ENCODE measurements at places on chromosomes 6 and 20.

GRCh38 chr6:132866762-132867449 is 52.5 kb downstream of the RPS12 start:
- no peak for DNase-seq

- DNase-seq = no peak
Measured at GRCh38 chr6:107699697-107700325, 124.3 kb downstream of the SCML4 start.

DNA sequence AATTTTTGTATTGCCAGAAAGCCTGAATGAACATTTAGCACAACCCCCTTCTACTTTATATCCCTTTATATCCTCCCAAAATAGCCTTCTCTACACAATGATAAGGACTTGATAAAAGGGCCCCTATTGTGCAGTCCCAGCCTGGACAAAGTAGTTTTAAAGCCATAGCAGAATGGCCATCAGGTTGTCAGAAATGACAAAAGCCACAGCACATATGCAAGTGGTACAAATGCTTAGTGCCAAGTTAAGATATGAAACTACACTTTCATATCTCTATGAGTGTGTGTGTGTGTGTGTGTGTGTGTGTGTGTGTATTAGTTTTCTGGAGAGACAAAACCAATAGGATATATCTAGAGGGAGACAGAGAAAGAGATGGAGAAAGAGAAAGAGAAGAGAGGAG is 132.6 kb downstream of the SGK1 start:
- no peak for DNase-seq

DNA sequence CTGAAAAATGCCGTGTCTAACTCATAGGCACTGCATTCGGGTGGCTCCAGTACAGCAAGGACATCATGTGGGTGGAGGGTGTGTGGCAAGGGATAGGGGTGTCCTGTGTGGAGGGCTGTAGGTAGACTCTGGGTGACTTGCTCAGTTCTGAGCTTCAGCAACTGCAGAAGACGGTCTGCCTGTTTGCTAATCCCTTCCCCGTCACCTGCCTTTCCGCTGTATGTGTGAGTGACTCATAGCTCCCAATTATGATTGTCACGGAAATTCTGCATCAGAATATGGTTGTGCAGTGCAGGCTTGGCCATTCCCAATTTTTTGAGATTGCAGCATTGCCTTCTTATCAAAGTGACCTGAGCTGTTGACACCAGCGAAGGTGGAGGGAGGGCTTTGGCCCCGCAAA is 174.3 kb downstream of the CDH4 start:
- no peak for DNase-seq

- DNase-seq = no peak
Measured at GRCh38 chr6:11810854-11811643, 32.4 kb upstream of the ADTRP start.

- no peak for DNase-seq
Measured at GRCh38 chr20:62087227-62087626, 21.5 kb upstream of the TAF4 start.

DNA sequence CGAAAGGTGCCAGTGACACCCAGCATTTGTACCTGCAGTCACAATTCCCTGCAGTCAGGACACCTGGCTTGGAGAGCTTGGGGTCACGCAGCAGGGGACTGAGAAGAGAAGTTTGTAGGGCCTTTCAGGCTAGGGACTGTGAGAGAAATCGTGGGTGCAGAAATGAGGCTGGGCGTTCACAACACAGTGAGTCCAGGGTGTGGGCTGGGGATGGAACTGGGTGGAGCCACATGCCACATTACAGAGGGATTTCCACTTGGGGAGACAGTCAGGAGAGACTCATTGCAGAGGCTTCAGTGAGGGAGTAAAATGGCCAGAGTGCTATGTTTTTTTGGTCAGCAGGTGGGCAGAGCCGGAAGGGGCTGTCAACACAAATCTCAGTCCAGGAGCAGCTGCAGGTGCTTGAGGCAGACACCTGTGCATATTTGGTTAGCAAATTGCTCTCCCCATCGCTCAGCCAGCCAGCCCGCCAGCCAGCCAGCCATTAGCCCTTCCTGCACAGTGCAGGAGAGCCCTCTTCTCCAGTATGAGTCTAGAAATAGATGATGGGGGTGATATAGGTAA is 7.4 kb downstream of the ITPR3 start:
- peak; percentile 97 for DNase-seq

DNA sequence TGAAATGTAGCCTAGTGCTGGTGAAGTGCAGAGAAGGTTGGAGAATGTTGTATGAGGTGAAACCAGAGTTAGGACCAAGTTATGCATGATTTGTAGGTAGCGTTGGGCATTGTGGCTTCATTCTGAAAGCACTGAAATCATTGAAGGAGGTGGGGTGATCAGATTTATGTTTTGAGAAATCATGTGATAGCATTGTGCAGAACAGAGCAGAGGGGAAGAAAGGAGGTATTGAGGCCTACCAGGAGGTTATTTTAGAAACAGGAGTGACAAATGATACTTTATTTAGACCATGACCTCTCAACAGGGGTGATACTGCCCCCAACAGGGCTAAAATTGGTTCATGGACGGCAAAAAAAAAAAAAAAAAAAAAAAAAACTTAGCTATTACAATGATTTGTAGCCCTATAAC is 15.6 kb upstream of the HMGN3 start:
- DNase-seq = no peak

- DNase-seq = no peak
Measured at GRCh38 chr20:50735813-50736212, 4.4 kb downstream of the PARD6B start.

DNA sequence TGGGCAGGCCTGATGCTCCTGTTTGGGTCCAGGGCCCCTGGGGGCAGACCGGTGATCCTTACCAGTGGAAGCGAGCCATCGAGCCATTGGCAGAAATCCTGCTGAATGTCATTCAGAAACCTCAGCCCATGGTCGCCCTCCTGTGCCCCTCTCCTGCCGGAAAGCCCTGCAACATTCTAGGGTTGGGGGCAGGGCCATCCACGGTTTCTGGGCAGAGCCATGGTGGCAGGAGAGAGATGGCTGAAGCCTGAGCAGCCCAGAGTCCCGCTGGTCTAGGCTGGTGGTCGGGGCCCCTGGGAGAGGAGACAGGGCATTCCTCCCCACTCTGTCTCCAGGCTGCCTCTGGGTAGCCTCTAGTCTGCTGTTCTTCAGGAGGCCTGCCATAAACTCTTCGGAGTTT is 19.6 kb upstream of the CHMP4B start:
- DNase-seq = no peak

- no peak for DNase-seq
Measured at GRCh38 chr20:49320460-49320859, 42.6 kb upstream of the ZNFX1 start.

- peak; percentile 19 for DNase-seq
Measured at GRCh38 chr20:36461600-36462439, 79.5 kb upstream of the MYL9 start.

DNA sequence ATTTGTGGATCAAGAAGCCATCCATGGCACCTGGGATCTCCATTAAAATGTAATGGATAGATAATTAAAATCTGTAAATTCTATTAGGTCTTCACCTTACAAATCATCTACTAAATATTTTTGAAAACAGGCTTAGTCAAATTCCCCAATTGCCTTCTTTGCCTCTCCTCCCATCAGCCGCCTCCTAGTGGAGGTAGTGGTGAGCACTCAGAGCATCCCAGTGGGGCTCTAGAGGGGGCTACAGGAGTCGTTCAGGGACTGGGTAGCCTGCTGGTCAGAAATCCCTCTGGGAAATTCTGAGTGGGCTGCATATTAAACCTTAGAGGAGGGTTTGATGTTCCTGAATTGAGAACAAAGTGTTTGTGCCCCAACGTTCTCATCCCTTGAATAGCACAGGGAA is 20.8 kb upstream of the PAX1 start:
- no peak for DNase-seq

GRCh38 chr20:29410806-29411457 is 1846.5 kb upstream of the DEFB115 start:
- DNase-seq = no peak

DNA sequence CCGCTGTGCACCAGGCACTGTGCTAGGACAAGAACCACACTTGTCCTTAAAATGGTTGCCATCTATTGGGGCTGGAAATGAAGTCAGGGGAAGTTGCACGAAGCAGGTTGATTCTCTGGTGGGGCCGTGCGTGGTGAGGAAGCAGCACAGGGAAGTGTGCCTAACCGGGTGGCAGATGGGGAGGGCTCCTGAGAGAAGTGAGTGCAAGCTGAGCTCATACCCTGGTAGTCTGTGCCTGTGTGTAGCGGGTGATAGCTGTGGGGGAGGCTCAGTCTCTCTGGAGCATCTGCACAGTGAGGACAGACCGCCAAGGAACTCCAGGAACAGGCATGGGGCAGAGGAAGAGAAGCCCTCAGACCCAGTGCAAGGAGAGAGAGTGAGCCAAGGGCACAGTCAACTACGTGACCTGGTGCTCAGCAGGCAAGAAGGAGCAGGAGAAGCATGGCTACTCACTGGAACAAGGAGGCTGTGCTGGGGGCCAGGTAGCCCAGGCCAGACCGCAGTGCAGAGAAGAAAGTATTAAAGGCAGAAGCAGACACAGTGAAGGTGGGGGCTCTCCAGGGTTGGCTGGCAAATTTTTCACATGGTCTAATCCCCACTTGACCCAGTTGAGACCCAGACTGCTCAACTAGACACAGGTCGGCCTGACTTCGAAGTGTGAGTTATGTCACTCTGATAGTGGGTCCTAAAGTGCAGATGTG is 155.0 kb downstream of the CDH26 start:
- no peak for DNase-seq

DNA sequence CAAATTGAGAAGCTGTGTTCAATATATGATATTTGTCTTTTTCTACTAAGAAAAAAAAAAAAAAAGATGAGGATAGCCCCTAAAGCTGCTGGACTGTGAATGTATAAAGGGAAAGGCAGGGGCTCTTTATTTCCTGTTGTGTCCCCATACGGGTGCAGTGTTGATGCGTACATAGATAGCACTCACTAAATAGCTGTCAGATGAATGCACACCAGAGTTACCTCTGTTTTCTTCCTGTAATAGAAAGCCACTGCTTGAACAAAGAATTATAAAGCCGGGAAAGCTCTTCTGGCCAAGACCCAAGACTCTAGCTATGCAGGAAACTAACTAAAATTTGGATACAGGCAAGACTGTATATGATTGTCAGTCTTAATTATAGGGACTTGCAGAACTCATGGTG is 260.0 kb downstream of the FARS2 start:
- no peak for DNase-seq

DNA sequence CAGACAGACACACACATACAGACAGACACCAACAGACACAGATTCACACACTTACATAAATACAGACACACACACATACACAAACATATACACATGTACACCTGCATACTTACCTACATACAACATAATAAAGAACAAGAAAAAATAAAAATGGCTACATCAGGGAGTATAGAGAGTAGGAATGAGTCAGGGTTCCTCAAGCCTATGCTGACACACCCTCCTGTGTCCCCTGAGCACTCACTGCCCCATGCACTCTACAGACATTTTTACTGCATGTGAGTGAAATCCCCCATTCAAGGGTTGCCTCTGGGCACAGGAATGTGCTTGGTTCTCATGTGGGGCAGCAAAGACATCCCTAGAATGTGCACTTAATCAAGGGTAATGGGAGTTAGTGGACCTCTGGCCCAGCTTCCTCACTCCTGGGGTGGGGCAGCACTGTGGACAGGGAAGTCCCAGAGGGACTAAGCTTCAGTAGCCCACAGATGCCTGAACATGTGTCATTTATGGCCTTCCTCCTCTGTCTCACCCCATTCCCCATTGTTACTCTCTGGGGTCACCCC is 185.9 kb upstream of the FOXA2 start:
- no peak for DNase-seq

- no peak for DNase-seq
Measured at GRCh38 chr20:46311039-46311650, 2.8 kb upstream of the CDH22 start.

DNA sequence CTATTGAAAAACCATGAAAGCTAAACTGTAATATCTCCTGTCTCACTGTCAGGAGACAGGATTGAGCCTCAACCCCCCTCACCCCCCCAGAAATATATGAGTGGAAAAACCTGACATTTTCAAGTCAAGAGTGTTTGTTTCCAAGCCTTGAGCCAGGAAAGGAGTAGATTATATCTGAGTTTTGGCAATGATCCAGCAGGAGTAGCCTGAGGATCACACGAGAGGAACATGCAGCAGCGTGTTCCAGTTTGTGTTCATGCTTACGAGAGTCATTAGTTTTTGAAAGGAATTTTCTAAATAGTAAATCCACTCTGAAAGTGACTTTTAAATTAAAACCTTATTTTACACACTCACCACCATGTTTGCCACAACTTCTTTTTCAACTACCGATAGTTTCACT is 15.8 kb downstream of the IL22RA2 start:
- DNase-seq = no peak

DNA sequence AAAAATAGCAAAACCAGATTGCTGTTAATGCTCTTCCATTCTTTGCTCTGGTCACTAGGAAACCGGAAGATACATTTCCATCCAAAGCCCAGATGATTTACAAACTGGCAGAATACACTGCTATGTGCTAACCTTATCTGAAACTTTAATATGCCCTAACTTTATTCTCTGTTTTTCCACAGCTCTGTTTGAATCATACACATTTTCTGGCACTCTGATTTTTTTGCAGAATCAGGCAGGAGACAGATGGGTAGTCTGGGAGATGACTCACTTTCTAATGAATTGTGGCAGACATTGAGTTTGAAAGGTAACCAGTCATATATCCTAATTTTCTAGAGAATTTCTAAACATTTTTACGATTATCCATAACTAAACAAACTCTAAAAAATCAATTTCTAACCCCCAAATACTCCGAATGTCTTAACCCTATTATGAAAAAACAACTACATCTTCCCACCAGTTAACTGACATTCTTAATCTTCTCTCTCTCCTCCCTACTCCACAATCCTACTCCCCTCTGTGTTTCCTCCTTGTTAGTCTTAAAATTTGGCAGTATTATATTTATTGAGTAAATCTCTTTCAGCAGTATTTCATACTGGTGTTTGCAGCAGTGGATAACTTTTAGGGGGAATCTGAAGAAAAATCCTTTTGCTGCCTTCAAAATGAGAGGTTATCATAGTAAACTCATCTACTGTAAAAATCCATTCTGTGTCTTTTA is 63.5 kb downstream of the MAN1A1 start:
- DNase-seq = no peak

GRCh38 chr20:37342231-37343177 is 3.4 kb upstream of the SRC start:
- DNase-seq = no peak

GRCh38 chr6:37878150-37878710 is 58.7 kb downstream of the ZFAND3 start:
- DNase-seq = no peak

DNA sequence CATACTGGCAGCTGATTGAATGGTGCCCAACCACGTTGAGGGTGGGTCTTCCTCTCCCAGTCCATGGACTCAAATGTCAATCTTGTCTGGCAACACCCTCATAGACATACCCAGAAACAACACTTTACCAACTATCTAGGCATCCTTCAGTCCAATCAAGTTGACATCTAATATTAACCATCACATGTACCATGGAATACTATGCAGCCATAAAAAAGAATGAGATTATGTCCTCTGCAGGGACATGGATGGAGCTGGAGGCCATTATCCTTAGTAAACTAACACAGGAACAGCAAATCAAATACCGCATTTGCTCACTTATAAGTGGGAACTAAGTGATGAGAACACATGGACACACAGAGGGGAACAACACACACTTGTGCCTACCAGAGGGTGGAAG is 206.9 kb upstream of the RNF217 start:
- DNase-seq = no peak
